Hippocampal formation (tissue), 2 donors: ENCODE measurements at places on chromosomes 7 and 10.
A peak's percentile ranks its signal among the peaks of the same experiment; 100 is the strongest.

GRCh38 chr7:127845522-127846214, 185.6 kb downstream of the LRRC4 start:
- no peak for DNase-seq

DNA sequence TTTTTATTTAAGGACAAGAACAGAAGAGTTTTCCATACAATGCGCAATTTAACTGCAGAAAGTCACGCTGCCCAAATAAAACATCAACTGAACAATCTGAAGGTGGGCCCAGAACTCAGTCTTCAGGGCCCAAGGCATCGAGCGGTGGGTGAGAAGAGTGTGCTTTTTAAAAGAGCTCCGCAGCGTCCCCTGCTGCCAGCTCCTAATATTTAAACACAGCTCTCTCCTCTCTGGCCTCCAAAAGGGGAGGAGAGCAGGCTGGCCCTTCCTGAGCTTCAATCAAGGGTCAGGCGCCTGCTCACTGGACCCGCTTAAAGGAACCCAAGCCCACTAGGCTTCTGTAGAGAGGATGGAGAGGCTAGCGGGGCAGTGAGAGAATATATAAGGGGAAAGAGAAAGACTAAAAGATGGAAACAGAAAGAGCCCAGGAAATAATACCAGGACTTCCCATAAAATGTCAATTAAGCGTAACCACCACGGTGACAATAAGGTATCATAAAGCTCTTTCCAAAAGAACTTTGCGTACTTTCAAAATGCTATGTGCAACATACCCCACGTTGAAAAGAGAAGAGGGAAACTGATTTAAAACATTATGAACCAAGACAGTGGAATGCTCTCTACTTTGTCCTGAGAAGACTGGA, 2.8 kb downstream of the FAM53B start:
- peak; percentile 92 for DNase-seq

- no peak for DNase-seq
These were observed 479.9 kb upstream of the FOXK1 start for GRCh38 chr7:4202154-4202736.

GRCh38 chr7:24956021-24956420, 24.0 kb downstream of the OSBPL3 start:
- DNase-seq, result no peak

DNA sequence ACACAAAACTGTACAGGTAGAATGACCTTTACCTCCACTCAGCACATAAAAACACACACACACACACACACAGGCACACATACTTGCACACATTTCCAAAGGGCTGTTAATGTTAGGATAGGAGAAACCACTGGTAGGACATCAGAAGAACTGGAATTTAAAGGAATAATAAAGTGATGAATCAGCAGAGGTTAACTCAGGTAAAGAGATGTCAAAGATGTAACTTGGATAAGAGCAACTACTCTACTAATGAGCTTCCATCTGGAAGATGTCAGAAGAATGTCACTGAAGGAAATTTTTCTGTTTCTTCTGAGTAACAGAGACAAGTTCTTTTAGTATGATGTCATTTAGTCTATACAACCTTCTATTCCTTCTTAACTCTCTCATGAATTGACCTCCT, 26.4 kb upstream of the GPR37 start:
- no peak for DNase-seq
